DMS79 (cell line): ENCODE measurements at places on chromosomes 2 and 18.

DNA sequence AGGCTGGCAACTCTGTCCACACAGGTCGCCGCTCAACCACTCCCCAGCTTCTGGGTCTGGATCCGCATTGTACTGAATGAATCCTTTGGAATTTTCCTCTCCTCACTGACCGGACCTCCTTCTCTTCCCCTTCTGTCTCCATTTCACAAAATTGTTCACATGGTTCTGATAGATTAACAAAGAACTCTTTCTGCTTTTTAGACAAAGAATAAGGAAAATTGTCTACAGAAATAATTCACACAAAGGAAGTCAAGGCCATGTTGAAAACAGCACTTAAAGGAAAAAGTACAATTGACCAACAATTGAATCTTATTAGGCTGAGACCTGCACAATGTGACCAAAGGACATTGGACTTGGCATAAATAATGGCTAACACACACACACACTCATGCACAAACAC lies 73.6 kb upstream of the GLI2 start:
- no peak for DNase-seq

GRCh38 chr2:100054426-100054825 lies 88.0 kb downstream of the AFF3 start:
- DNase-seq = no peak

GRCh38 chr2:230160112-230160660 lies 59.6 kb downstream of the SP110 start:
- no peak for DNase-seq

DNA sequence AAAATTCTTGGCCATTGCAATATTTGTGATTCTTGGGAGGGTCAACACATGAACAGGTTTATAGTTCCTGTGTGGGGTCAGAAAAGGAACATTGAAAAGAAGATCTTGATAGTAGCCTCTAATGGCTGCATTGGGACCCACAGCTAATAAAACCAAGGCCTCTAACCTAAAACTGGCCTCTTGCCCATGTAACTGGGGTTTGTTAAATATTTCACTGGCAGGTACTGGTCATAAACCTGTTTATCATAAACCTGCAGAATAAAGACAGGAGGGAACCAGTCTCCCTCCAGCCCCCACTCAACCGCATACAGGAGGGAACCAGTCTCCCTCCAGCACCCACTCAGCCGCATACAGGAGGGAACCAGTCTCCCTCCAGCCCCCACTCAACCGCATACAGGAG lies 125.3 kb downstream of the PXDN start:
- DNase-seq = no peak

DNA sequence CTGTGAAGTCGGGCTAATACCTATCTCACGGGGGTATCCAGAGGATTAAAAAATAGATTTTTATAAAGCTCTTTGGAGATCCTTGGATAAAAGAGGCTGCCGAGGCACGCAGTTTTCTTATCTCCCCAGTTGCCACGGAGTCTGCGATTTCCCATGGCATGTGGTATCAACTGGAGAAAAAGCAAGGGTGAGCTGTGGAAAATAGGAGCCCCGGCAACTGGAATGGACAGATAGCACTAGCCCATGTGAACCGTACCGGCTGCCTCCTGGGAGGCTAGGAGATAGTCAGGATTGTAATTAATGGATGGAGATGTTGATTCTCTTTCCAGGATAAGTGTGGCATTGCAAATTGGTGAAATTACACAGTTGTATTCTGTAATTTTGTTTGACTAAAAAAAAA lies 407.6 kb upstream of the KCNH7 start:
- DNase-seq = no peak

DNA sequence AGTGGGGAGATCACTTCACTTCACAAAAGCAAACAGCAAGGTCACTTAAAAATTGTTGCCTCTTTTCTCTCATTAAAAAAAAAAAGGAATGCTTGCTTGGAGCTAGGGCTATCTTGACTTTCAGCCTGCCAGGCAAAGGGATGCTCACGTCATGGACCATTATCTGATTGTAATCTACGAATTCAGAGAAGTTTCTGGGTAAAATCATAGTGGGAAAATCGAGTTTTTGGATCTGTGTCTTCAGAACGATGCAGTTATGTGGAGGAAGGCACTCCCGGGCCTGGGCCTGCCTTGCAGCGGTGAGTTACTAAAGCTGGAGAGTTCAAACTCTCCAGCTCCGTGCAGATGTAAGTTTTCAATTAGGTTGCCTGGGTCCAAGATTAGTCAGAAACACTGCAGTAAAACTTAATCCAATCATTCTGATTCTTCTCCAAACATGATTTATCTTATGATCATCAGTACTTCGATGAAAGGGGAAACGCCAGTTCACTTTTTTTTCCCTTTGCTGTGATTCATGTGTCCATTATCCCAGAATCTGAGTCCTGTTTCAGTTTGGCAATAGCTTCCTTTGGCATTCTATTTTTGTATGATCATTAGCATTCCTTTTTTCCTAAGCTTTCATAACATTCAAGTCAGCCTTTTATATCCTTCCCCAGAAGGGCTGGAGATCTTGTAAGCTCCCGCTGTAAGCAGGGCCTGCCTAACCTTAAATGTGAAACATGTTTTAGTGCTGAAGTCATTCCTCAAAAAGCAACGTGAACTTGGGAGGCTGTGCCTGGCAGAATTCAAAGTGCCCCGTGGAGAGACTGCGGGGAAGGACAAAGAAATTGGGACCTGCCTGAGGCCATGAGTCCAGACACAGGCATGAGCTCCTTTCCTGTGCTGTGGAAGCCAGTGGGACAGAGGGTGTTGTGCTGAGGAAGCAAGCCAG lies 119.3 kb upstream of the TWIST2 start:
- no peak for DNase-seq

- no peak for DNase-seq
Observed at GRCh38 chr2:74917702-74918619, 40.5 kb upstream of the POLE4 start.

- no peak for DNase-seq
Observed at GRCh38 chr2:233563663-233564430, 2.7 kb downstream of the USP40 start.
